ENCODE measurements at places on chromosomes 7 and 10.

- no peak for DNase-seq
These were observed 118.2 kb downstream of the CUX1 start for GRCh38 chr7:101935521-101936141.

DNA sequence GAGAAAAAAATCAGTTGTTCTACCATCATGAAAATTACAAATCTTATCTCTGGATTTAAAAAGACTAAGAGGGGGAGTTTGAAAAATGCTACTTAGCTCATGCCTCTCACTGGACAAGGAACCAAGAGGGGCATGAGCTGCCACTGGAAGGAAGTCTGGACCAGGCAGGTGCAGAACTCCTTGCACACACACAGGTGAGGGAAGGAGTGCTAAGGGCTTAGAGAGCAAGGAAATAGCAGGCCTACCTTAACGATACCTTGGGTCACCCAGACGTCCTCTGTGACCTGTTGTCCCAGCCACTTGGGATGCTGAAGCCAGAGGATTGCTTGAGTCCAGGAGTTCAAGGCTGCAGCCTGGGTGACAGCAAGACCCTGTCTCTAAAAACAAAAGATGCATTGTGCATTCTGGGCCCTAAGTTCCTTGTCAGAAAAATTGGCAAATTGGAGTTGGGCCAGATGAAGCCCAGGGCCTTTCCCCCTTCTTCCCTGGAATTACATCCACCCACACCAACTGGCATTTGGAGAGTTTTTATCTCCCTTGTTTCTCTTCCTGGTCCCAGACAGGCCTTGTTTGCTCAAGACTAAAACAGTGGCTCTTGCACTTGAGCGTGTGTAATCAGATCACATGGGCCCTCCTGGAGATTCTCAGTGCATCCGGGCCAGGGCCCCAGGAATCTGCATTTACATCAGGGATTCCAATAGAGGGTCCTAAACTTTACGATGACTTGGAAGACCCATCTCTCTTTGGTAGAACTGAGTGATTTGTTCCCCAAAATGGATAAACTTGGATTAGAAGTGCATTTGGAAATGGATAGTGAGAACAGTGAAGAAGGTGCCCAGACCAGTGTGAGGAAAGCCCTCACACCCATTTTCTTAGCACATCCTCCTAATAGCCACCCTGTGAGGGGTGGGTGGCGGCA is 3.0 kb downstream of the DDIT4 start:
- DNase-seq, result no peak

DNA sequence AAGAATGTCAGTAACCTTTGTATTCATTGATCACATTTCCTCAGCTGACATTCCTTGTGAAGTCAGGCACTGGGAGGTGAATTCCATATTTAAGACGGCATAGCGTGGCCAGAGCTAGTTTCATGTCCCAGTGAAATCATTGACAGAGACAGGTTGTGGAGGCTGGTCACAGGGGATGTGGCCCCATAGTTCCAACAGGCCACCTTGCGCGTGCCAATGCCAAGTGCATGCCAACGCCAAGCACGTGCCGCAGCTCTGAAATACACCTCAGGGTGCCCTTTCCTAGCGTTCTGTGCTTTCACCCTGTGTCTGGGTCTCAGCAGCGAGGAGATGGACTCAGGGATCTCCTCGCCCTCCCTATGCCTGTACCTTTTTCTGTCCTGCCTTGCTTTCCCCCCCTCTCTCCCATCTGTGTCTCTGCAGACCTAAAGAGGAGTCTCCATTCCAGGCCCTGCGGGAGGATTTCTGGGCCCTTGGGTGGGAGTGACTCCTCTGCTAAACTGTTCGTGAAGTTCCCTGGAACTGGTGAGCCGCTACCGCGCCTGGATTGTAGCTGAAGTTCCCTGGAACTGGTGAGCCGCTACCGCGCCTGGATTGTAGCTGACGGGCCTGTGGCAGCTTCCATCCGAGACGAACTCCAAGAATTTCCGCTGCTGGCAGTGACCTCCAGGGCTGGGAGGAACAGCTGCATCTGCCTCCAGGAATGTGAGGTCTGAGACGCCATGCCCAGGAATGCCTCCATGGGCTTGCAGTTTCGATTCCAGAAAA is 19.7 kb downstream of the AQP1 start:
- DNase-seq, result no peak

- no peak for DNase-seq
These were observed 69.8 kb upstream of the KCTD7 start for GRCh38 chr7:66558660-66559465.

DNA sequence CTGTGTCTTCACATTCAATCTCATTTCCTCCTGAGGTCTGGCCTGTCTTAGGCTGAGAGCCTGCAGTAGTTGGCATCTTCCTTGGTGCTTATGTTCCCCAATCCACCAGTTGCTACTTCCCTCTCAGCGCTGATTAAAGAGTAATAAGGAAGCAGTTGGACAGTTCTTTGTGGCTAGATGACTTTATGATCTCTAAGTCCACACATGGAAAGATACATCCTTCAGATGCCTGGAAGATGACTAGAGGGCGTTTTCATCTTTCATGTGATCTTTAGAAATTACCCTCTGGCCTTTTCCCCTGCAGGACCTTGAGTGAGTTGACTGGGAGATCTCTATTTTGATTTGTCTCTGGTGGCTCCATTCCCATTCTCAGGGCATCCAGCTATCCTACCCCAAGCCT is 204.5 kb downstream of the GRM3 start:
- no peak for DNase-seq

DNA sequence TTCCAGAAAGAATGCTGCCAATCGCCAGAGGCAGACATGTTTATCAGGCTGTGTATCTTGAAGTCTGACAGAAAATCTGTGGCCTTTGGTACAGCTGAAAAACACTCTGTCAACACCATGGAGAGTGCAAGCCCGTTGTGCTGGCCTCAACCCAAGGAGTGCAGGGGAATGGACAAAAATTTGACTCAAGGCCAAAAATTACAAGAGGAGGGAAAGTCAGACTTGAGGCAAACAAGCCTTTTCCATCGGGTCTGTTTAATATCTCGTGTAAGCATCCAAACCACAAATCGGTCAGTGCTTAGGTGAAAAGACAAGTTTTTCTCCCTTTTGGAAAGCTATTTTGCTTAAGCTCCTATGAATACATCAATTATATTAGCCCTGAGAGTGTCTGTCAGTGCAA is 305.3 kb upstream of the NFE2L3 start:
- DNase-seq, result no peak

- no peak for DNase-seq
These were observed 201.7 kb downstream of the PHF14 start for GRCh38 chr7:11175371-11175770.

- DNase-seq, result no peak
These were observed 129.3 kb downstream of the PAXIP1 start for GRCh38 chr7:154873500-154874121.

- DNase-seq, result no peak
These were observed 102.4 kb downstream of the SEMA3E start for GRCh38 chr7:83546586-83546985.

DNA sequence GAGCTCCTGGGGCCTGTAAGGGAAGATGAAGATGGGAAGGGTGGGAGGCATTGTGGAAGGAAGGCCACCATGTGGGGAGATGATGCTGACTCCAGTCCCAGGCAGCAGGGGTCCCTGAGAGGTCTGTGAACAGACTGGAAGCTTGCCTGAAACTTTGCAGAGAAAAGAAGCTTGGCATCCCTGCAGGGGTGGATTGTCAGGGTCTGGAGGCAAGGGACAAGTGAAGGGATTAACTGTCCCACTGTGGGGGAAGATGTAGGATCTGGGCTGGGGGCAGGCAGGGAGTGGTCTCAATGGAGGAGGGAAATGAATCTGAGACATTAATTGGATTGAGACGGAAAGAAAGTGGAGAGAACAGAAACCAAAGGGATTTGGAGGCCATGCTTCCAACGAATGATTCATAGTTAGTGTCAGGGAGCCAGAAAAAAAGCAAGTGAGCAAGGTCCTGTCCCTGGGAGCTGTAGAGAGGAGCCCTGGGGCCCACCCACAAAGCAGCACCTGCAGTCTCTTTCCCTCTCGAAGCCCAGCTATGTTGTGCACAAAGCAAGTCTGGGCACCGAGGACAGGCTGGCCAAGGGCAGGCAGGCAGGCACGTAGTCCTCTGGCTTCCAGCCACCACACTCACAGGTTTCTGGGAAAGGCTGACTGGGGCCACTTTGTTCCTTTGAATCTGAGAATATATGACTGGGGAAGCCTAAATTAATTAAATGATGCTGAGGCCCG is 4.7 kb upstream of the SLC18A3 start:
- no peak for DNase-seq

GRCh38 chr7:134602881-134603451 is 43.7 kb upstream of the BPGM start:
- DNase-seq, result no peak

DNA sequence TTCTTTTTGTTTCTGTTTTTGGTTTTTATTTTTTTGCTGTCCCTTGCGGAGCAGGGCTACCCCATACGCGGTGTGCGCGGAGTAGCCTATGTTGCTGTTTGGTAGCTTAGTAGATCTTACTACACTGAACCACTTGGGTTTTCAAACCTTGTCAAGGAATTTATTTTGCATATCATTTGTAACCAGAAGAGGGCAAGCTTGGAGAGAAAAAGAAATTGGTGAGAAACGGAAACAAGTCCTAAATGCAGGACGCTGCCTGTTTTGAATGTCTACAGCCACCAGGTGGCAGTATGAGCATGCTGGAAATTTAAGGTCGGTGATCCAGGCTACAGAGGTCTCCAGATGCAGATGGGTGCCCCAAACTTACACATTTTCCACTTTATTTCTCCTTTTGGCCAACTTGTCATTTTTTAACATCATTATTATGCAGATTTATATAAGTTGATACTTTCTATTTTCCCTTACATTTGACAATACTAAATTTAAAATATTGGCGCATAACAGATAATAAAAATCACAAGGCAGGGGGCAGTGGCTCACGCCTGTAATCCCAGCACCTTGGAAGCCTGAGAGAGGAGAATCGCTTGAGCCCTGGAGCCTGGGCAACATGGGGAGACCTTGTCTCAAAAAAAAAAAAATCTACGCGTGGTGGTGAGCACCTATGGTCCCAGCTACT is 15.3 kb upstream of the TRA2A start:
- DNase-seq, result peak; percentile 47

DNA sequence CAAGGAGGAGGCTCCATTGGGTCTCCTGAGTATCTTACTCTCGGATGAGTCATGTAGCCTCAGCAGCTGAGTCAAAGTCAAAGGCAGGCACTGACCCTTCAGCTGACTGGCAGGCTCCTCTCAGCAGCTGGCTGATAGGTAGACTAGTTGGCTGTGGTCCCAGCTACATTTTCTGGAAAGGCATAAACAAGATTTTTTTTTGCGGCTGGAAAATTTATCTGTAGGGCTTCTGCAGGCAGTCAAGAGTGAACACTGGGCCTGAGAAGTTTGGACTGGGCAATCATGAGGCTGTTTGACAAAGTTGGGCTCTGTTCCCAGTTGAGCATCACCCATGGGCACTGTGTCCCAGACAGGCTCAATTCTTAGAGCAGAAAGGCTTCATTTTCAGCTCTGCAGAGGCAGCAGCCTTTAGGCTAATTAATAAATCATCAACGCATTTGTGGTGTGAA is 796.2 kb downstream of the CCSER2 start:
- DNase-seq, result no peak

DNA sequence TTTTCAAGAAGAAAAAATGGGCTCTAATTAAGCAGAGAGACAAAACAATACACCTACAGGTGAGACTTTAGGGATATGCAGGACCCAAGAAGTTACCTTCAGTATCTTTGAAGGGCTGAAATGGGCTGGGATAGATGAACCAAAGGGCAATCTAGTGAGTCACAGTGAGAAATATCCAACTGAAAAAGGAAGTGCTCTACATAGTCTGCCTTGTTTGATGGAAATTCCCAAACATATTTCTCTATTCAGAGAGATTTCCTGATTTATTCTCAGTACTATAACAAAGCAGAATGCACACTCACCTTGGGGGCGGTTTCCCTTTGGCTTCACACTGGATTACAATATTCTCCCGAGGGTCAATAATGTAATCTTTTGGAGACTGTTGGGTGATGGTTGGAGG is 104.1 kb upstream of the LAMB4 start:
- no peak for DNase-seq

GRCh38 chr10:103627111-103627892 is 133.8 kb downstream of the NEURL1 start:
- DNase-seq, result no peak

- no peak for DNase-seq
These were observed 232.7 kb downstream of the ADAM12 start for GRCh38 chr10:126155528-126155927.

DNA sequence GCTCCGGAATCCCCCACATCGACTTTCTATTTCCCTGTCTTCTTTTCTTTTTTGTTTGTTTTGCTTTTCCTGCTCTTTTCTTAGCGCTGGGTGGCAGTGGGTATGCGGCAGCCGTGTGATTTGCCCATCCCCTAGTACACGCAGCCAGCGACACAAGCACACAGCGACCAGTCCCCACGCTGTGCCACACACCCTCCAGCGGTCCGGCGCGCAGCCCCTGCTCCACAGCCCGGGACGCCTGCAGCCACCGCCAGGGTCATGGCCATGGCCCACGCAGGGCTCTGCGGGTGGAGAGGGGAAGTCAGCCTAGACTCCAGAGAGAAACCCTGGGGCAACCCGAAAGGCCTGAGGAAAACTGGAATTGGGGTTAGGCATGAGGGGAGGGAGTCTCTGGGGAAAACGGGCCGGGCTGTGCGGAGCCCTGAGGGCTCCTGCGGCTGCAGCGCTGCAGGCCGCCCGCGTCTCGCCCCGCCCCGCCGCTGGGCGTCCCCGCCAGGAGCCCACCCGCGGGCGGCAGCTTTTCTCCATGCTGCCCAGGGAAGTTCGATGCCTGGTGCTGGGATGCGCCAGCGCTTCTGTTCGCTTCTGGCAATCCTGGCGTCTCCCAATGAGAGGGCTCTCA is 2.5 kb downstream of the CHRM2 start:
- DNase-seq, result no peak

DNA sequence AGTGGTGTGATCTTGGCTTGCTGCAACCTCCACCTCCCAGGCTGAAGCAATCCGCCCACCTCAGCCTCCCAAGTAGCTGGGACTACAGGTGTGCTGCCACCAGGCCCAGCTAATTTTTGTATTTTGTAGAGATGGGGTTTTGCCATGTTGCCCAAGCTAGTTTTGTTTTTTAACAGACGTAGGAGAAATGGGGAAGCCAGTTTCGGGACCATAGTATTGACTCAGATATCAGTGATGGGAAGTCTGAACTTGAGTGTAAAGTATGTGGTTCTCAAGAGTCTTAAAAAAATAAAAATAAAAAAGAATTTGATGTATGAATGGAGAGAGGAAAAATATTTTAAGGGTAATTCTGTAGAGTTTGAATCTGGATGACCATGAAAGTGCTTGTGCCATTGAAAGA is 34.2 kb downstream of the SP4 start:
- no peak for DNase-seq

DNA sequence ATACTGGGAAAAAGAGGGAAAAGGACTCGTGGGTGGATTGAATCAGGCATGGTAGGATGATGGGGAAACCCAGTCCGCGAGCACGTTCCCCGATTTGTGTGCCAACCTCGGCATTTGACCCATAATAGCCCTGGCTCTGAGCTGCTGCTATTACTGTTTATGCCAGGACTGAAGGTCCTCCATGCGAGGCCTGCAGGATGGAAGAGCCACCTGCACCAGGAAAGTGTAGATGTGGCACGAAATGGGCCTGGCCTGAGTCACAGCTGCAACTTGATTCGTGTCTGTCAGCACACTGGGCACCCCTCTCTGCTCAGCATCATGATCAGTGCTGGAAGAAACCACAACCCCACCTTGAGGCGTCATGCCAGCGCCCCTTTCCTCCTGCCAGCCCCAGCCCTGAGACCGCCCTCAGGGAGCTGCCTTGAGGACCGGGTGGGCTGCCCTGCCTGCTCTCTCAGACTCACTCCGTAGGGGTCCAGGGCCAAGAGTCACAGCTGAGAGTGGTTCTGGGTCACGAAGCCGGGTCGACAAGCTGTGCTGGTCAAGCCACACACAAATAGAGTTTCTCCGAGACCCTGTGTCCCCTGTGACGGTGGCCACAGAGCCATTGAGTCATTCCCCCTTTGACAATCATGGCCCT is 74.4 kb downstream of the CHST15 start:
- DNase-seq, result no peak

Measured in stimulated activated CD4-positive, alpha-beta T cell treated with anti-CD3 and anti-CD28 coated beads, Interleukin-4, amount 100 ng/mL, for 48 hours (primary cell).